ENCODE measurements at places on chromosomes 5 and 9. TPM values are rescaled to one million over a fixed set of nuclear protein-coding genes. Genes with fewer than 3 reads are reported as not detected.

The UBE2QL1 gene
- 0.53 TPM for polyA plus RNA-seq

The LRRC19 gene
- not detected for polyA plus RNA-seq

The SARDH gene
- 0.20 TPM for polyA plus RNA-seq

The IFNA16 gene
- polyA plus RNA-seq = not detected

The S1PR3 gene
- 3.2 TPM for polyA plus RNA-seq

The DNAI1 gene
- polyA plus RNA-seq = not detected

The PCDH12 gene
- 0.16 TPM for polyA plus RNA-seq

The FGF1 gene
- polyA plus RNA-seq = 0.57 TPM

All from esophagus (tissue), 2 donors.